Calu3 (cell line): ENCODE measurements at places on chromosomes 5 and 9.
A peak's percentile ranks its signal among the peaks of the same experiment; 100 is the strongest.

GRCh38 chr5:76460104-76460503, 57.0 kb downstream of the IQGAP2 start:
- no peak for DNase-seq

- DNase-seq, result no peak
Observed at GRCh38 chr9:98538203-98538602, 170.5 kb downstream of the GABBR2 start.

DNA sequence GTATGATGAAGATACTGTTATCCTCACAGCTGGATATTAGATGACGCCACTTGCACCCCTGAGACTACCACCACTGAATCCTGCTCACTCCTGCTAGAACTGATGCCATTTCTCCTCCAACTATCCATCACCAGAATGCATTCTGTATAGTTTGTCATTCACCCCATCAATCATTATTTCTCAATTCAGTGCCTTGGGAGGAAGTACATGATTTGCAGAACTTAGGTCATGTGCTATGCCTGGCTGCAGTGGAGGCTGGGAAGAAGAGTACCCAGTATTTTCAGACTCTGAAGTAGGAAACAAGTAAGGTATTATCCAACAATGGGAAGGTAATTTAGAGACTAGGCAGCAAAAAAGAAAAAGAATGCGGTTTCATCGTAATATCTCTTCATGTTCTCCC, 26.2 kb upstream of the HSD17B4 start:
- DNase-seq, result no peak

- DNase-seq, result no peak
Observed at GRCh38 chr5:145975001-145975360, 38.6 kb downstream of the SH3RF2 start.

DNA sequence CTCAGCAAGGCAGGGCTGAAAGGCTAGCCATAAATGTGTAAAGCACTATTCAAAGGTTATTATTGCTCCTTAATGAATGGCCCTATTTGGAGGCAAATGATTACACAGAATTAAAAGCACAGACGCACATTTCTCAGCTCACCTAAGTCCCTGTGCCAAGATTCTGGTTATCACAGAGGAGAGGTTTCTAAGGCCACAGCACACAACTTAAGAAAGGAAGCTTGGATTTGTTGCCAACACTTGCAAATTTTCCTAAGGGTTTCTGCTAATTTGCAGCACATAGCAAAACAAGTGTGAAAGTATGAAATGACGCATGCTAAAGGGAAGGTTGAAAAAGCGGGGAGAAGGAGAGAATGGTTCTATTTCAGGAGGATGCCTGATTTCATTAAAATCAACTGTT, 834.1 kb upstream of the C9orf72 start:
- no peak for DNase-seq

- no peak for DNase-seq
Observed at GRCh38 chr5:151150471-151151262, 6.9 kb downstream of the ANXA6 start.

DNA sequence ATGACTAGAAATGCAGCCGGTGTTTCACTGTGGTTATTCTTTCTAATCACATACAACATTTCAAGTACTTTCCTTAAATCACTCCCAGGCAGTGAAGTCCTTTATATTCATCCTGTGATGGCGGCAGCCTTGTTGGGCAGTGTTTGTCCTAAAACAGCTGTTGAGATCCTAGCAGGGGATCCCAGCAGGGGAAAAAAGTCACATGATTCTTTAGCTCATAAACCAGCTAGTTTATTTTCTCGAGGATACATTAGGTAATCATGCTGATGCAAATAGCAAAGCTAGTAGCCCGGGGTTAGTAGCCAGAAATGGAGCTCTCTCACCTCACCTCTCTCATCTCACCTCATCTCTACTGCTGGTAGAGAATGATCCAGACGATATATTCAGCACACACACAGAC, 70.5 kb downstream of the FOXD1 start:
- no peak for DNase-seq

GRCh38 chr5:121763665-121764064, 88.0 kb upstream of the FTMT start:
- no peak for DNase-seq

GRCh38 chr9:23686257-23686656, 139.8 kb downstream of the ELAVL2 start:
- peak; percentile 27 for DNase-seq

DNA sequence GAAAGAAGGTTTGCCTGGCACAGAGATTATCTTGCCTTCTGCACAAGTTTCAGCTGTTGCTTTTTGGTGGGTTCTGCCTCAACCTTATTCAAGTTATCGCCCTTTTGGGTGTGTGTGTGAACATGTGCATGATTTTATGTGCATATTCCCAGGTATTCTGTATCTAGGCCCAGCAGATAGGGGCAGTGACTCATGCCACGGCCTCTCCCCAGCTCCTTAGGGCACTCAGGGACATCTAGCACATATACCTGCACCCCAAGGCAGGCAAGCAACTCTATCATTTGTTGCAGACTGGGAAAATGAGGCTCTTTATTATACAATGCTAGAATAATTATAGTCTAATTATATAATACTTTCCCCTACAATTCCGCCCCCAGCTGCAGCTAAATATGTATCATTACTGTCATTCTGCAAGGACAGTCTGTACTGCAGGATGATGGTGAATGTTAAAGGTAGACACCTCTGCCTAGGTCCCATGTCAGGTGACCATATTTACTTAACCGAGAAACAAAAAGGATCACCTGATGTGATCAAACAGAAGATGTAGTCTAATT, 128.9 kb downstream of the PDE8B start:
- DNase-seq, result no peak

DNA sequence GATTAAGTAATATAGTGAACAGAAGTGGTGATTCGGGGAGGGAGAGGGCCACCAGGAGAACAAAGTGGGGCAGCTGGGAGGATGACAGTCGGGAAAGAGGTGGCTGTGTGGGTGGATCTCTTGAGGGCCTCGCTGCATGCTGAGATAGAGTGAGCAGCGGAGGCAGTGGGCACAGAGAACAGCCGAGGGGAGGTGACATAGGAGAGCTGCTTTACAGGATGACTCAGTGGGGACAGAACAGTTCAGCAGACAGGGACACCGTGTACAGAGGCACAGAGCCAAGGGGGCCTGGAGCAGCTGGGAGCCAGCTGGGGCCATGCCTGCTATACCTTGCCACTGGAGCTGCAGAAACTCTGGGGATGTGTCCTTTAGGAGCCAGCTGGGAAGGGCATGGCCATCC, 273.9 kb downstream of the GADD45G start:
- DNase-seq, result no peak

GRCh38 chr9:1837453-1838084, 177.6 kb upstream of the SMARCA2 start:
- peak; percentile 2 for DNase-seq

DNA sequence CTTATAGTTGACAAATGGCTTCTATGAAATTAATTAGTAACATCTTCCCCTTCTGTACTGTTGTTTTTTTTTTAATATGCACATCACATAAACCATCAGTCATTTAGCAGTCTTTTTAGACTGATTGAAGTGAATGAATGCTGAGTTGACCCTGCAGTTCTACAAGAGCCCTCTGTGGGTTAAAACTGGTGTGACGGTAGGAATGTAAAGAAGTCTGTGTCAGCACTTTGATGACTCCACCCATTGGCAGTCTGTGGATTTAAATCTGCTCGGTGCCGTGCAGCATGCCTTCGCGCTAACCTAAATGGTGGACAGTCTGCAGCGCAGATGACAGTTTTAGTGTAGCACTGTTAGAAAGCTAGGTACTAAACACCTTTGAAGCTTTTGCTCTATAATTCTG, 3.1 kb downstream of the GTF3C4 start:
- peak; percentile 8 for DNase-seq

DNA sequence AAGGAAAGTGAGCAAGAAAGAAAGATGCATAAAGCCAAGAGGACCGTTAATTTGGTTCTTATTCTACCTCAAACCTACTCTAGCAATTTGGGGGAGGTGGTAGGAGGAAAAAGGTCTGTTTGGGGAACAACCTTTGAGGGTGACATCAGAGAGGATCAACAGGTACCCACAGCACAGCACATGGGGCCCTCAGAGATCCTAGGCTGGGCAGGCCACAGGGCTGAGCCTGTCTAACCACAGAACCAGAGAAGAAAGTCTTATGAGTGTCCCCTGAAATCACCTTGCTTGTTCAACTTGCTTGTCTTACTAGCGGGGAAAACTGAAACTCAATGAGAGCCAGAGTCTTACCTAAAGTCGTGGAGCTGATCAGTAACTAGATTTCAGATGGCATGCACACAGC, 385.2 kb downstream of the SPOCK1 start:
- no peak for DNase-seq

GRCh38 chr5:127561254-127561653, 43.8 kb downstream of the PRRC1 start:
- DNase-seq, result no peak
